ENCODE measurements at places on chromosomes 7 and 10.
A peak's percentile ranks its signal among the peaks of the same experiment; 100 is the strongest.

GRCh38 chr7:157975401-157976372 lies 611.9 kb downstream of the PTPRN2 start:
- DNase-seq, result no peak

- no peak for DNase-seq
Measured at GRCh38 chr7:85602196-85602595, 415.3 kb upstream of the SEMA3D start.

DNA sequence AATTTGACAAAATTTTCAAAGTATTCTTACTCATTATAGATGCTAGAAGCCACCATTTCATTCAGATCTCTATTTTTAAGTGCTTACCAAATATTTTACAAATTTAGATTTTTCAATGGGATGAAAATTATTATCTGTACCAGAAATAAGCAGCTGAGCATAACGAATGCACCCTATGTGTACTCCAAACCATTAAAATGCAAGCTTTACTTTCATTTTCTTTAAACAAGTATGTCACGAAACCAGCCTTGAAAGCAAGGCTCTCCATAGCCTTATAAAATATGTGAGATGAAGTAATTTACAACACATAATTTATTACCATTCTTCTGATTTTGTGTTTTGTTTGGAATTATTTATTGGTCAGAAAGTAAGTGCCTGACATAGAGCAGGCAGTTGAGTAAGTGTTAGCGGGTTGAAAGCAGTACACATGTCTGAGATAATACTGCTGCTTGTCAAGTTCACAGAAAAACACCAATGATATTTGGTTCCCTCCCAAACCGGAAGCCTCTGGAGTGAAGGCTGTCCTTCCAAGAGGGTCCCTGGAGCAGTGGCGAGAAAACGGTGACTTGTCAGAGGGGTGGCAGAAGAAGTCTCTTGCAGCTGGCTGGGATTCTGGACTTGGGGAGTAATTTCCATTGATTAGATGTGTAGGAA lies 322.7 kb upstream of the PFKP start:
- no peak for DNase-seq

- no peak for DNase-seq
Measured at GRCh38 chr10:124323806-124324205, 94.9 kb downstream of the OAT start.

DNA sequence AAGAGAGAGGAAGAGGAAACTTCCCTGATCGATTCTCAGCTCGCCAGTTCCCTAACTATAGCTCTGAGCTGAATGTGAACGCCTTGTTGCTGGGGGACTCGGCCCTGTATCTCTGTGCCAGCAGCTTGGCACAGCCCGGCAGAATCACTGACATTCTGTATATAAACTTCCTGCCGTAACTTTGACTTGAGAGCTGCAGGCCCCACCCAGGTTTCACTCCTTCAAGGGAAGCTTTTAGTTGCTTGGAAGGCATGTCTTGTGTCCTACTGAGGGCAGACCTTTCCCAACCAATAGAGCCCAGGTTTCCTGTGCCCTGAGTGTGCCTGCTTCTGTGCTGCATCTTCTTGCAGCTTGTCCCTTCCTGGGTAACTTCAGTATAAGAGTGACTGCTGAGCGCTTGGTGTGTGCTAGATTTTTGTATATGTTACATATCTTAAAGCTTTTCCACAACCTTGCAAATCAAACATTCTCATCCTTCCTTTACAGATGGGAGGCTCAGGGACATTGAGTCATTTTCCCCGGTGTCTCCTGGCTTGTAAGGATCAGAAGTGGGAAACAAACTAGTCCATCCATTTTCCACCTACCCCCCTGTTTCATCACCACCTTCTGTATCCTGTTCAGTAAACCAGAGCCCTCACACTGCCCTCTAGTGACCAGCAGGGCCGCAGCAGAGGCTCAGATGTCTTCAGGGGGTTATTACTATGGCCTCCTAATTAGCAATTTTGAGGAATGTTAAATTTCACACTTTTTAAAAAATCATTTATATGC lies 225.2 kb upstream of the PRSS58 start:
- peak; percentile 13 for DNase-seq

- no peak for DNase-seq
Measured at GRCh38 chr10:122662231-122662630, 37.4 kb downstream of the C10orf120 start.

DNA sequence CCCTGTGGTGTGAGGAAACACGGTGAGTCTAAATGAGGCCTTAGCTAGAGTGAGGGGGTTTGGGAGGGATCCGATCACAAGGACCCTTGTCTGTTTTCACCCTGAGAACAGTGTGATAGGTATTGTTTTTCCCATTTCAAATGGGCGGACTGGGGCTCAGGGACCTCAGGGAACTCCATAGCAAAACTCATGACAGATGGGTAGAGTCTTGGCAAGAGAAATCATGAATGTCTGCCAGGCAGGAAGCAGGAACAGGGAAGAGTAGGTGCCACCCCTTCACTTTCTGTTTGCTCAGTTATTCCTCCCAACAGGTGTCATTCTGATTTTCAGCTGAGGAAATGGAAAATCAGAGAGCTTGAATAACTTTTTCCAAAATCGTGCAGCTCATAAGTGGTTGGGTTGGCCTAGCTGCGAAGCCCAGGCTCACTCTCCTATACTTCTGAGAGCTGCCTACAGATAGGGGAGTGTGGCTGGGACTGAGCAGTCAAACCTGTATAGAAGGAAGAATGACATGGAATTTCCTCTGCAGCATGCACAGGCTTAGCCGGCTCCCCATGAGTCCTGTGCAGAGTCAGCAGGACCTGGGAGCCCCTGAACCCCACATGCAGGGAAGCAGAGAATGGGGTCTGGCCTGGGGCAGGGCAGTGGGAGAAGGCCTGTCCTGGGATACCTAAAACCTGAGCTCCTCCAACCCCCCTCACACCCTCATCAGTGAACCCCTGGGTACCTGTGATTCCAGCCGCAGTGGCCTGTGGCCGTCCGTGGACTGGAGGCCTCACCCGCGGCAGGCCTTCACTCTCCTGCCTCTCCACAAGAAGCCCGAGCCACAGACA lies 17.6 kb upstream of the C10orf105 start:
- DNase-seq, result no peak

- DNase-seq, result peak; percentile 51
Measured at GRCh38 chr10:79285315-79286197, 61.7 kb upstream of the PPIF start.

DNA sequence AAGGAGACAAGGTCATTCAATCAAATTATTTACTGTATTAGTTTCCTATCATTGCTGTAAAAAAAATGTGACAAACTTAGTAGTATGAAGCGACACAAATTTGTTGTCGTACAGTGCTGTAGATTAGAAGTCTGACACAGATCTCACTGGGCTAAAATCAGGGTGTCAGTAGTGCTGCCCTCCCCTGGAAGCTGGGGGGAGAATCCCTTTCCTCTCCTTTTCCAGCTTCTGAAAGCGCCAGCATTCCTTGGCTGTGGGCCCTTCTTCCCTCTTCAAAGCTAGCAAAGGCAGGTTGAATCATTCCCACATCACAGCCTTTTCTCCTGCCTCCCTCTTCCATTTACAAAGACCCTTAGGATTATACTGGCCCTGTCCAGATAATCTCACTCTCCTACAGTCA lies 28.0 kb downstream of the VPS41 start:
- DNase-seq, result no peak
